Dermis blood vessel endothelial cell (primary cell): ENCODE measurements at places on chromosomes 16 and 17. TPM values are rescaled to one million over a fixed set of nuclear protein-coding genes. Genes with fewer than 3 reads are reported as not detected.

- peak; percentile 28 for DNase-seq
Measured at GRCh38 chr17:28147017-28147416, 104.5 kb downstream of the NLK start.

GRCh38 chr17:44108440-44109311 lies 14.8 kb downstream of the HDAC5 start:
- DNase-seq: peak; percentile 71

DNA sequence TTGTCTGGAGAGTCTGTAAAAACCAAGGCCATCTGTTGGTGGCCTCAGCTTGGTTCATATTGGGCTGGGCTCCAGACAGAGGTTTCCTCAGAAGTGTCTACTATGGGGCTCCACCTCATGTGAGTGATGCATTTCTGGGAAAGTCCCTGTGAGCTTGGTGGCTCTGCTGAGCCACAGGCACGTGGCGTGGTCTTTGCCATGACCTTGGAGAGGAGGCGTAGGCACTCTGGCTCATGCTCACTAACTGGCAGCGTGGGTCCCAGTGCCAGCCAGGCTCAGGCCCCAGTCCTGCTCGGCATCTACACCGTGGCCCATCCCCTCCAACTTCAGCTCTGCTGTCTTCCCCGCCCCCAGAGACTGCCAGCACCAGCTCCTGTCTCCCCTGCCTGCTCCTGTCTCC lies 10.7 kb upstream of the SMTNL2 start:
- DNase-seq: no peak

- DNase-seq: no peak
Measured at GRCh38 chr17:41621916-41622315, 2.5 kb downstream of the KRT17 start.

DNA sequence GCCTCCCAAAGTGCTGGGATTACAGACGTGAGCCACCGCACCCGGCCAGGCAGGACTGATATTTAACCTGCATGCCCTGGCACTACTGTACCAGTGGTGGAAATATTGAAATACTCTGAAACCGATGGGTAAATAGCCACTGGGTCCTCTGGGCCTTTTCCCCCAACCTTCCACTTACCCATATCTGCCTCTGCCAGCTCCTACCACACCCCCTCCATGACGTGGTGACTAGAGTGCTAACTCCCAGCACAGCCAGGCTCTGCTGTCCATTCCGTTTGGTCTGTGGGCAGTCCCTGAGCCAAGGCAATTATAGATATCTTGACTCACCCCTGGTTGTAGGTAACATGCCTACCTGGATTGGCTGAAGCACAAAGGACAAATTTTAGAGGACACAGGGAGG lies 187.8 kb downstream of the PRKCB start:
- DNase-seq: no peak

The LSM12 gene
- 21.8 and 32.0 TPM in 2 replicates for total RNA-seq

The NTN1 gene
- total RNA-seq: 0.68 and 0.84 TPM in 2 replicates

- DNase-seq: peak; percentile 72
Measured at GRCh38 chr17:76710863-76711611, at the start of gene MXRA7. TSS of gene MXRA7 (minus strand) at chr17:76710965. CDS start at chr17:76710946, 19 bp downstream.

GRCh38 chr17:35947156-35947585 lies 3.7 kb upstream of the LYZL6 start:
- DNase-seq: peak; percentile 70

The TMEM235 gene
- total RNA-seq: 0.51 and 0.84 TPM in 2 replicates

The TMC8 gene
- total RNA-seq: 0.14 and 0.34 TPM in 2 replicates

DNA sequence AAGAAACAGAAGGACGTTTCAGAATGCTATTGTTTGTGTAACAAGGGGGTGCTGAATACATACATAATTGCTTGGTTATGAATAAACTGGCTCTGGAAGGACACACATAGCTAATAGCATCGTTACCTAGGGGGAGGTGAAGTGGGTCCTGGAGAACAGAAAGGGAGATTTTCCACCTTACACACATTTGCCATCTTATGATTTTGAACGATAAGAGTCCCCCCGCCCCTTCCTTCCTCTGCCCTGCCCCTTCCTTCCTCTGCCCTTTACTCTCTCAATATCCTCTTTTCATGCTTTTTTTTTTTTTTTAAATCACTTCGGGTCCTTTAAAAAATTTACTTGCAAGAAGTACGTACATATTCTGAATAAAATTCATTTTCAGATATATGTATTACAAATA lies 902 bp upstream of the DHRS7B start:
- DNase-seq: peak; percentile 33

The TBC1D3B gene
- total RNA-seq: 0.85 and 1.6 TPM in 2 replicates

The OTOA gene
- 0.09 TPM in 1 of 2 replicates, not detected in the other for total RNA-seq

GRCh38 chr17:40932608-40933007 lies 4.8 kb downstream of the KRT23 start:
- DNase-seq: no peak

The COTL1 gene
- total RNA-seq: 125 and 140 TPM in 2 replicates

The TLCD3A gene
- total RNA-seq: 17.0 and 17.9 TPM in 2 replicates

DNA sequence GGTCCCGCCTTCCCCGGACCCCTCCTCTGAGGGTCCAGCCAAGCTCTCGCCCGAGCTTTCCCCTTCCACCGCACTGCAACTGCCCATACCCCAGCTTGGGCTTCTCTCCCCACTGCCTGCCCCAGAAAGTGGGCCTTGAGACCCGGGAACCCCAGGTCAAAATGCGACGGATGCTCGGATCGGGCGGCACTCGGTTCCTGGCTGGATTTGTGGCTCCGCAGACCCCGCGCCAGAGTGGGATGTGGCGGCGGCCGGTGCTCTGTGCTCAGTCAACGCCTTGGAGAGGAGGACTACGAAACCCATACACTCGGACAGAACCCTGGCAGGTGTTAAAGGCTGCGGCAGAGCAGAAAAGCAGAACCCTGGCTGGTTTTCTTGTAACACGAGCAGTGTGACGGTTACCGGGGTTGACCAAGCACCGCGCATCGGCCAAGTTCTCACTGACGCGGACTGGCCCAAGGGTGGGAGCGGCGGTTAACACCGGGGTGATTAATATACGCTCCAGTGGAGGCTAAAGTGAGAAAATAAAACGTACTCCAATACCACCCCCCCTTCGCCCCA lies 885 bp upstream of the SLFN13 start:
- no peak for DNase-seq

DNA sequence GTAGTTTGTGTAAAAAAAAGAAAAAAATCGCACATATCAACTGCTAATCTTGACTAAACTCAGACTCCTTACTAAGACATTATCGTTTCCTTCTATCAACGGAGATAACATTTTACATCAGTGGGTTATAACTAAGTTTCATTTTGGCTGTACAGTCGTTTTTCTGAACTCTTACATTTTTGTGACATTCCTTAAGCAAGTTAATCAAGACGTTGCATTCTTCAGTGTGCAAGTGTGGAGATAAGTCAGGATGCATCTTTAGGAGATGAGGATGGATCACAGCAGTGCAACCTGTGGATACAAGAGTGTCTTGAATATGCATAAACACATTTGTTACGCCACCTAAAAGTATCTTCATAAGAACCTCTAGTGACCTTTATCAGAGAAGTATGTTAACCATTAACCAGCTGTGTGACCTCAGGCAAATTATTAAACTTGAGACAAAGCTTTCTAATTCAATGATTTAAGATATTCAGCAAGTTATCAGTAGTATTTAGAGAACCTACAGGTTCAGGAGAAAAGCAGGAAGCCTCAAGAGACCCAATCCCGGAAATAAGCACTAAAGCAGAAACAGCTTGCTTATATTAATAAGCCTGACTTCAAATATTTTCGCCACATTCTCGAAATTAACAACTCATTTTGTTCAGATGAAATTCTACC lies 9.4 kb downstream of the CMC2 start:
- DNase-seq: no peak

- DNase-seq: no peak
Measured at GRCh38 chr16:10069374-10069773, 112.9 kb downstream of the GRIN2A start.

- DNase-seq: no peak
Measured at GRCh38 chr16:68993456-68993855, 112.0 kb upstream of the HAS3 start.

DNA sequence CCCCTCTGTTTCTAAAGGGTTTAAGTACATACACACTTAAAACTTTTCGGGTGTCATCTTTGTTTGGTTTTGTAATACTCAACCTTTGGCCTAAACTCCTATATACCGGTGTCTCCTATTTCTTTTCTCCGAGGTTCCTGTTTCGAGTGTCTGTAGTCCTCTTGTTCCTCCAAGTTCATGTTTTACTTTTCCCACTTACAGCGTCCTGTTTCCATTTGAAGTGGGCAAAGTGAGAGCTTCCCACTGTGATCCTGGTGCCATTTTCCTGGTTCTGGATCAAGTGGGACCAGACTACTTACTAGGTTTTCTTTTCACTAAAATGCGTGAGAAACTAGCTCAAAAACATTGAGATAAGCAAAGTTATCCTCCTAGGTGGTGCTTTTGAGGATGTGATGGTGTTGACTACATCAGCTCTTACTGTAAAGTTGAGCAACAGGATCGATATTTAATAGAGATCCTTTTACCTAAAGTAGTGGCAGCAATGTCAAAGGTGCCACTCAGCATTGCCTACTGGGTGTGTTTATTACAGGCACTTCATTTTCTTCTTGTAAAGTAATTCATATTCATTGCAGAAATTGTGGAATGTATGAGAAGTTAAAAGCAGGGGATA lies 1.3 kb downstream of the PSMD3 start:
- DNase-seq: no peak

GRCh38 chr16:82701442-82701955 lies 74.7 kb downstream of the CDH13 start:
- DNase-seq: peak; percentile 49
